ENCODE measurements at places on chromosomes 7 and 10. TPM values are rescaled to one million over a fixed set of nuclear protein-coding genes. Genes with fewer than 3 reads are reported as not detected.

GRCh38 chr7:66173856-66174255 is 31.3 kb upstream of the TPST1 start:
- DNase-seq = no peak

DNA sequence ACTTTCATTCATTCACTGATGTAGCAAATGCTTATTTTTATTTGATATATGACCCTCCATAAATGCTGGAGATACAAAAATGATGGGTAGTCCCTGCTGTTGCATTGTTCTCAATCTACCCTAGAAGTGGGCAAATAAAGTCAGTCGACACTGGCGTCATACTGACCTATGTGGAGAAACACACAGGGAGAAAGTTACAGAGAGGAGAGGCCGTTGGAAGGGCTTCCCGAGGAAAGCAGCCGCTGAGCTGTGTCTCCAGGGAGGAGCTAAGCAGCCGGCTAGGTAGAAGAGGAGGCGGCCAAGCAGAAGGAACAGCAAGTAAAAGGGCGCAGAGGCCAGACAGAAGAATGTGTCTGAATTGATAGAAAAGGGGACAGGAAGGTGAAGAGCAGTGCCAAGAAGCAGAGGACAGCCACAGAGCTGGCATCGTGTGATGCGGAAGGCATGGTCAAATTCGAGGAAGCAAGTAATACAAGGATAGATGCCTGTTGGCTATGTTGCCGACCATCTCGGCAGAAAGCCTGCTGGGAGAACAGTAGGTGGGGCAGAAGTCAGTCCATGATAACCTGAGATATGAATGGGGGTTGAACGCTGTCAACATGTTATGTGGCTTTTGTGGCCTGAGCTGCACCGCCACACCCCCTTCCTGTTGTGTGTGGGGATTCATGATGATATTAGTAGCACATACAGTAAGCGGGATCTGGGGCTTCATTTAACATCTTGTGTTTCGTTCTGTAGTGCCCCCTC is 25.9 kb downstream of the ST8SIA6 start:
- peak; percentile 49 for DNase-seq

- no peak for DNase-seq
Observed at GRCh38 chr7:111092406-111093236, 1.7 kb downstream of the LRRN3 start.

Gene GIMAP1
- total RNA-seq = 4.1 TPM

DNA sequence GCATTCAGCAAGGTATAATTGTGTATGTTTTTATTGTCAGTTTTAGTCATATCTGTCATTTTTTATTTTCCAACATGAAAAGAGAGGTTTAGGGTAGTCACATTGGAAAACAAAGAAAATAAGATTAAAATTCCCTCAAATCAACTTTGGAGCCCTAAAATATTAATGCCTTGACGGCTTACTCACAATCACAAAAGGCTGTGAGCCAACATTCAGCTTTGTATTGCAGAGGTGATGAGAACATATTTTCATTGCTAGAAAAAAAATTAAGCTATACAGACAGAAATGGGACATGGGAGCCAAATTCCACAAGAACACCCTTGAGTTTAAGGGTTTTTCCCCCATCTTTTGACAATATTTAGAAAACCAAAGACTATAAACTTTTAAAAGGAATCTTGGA is 30.2 kb downstream of the CALD1 start:
- no peak for DNase-seq

GRCh38 chr7:104415700-104416099 is 87.3 kb downstream of the LHFPL3 start:
- DNase-seq = no peak

DNA sequence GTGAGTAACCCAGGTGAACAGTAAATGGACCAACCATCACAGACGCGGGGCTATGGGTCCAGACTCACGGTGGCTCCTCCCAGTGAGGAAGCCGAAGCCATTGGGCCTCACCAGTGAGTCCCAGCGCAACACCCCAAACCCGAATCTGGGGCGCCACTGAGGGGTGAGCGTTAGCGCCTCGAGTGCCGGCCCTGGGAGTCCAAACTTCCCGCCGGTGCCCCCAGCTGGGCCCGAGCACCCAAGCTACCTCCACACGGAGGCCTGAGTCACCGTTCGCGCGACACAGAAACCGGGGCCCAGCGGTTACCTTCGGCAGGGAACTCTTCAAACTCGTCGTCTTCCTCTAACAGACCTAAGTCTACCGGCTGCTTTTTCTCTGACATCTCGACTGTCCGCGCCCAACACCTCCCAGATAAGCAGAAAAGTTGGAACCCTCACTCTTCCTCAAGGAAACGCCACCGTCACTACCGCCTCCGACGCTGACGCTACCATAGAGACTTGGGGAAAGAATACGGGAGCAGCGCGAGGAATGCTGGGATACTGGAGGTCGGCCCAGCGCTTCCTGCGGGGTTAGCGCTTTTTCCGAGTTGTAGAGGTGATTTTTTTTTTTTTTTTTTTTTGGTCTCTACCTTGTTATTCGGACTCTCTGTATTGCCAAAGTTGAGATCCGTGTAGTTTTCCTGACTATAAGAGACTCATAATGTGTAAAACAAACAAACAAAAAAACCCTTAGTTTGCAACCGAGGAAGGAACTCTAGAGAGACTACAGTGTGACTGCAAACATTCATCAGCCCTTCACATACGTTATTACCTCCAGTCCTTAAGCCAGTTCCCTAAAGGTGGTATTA is at the start of gene SEM1:
Gene SEM1, minus strand, starts transcription at position 466 of the 848 bp plus-strand sequence. Its CDS starts 83 bp downstream, at position 383.
- peak; percentile 96 for DNase-seq

- DNase-seq = peak; percentile 27
Observed at GRCh38 chr7:37352974-37353948, 95.4 kb downstream of the ELMO1 start.

All from right cardiac atrium (tissue), 5 donors.